ENCODE measurements at places on chromosomes 12 and 14.

DNA sequence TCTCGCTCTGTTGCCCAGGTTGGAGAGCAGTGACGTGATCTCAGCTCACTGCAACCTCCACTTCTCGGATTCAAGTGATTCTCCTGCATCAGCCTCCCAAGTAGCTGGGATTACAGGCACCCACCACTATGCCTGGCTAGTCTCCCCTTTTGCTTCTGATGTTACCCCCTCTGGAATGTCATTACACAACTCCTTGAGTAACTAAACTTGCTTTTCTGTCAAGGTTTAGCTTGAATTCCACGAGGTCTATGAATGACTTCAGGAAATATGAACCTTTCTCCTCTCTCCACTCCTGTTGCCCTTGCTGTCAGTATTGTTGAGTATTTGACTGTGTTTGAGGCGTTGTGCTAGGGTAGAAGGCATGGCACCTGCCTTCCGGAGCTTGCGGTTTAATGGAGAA, 16.8 kb upstream of the RTRAF start:
- no peak for DNase-seq

DNA sequence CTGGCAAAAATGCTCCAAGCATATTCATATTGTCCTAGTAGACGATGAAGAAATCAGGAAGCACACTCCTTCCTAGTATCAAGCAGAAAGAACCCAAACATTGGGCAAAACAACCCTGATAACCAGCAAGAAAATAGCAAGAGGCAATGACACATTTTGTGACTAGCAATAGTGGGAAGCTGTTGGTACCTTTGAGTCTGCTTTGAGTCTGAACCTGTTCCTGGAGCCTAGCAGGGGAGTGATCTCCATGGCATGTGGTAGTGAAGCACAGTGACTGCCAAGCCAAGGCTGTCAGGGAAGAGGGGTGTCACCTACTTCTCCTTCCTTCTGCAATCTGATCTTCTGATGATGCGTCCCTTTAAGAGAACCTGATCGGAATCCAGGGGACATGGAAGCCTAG, 533.9 kb downstream of the VRK1 start:
- DNase-seq, result no peak

DNA sequence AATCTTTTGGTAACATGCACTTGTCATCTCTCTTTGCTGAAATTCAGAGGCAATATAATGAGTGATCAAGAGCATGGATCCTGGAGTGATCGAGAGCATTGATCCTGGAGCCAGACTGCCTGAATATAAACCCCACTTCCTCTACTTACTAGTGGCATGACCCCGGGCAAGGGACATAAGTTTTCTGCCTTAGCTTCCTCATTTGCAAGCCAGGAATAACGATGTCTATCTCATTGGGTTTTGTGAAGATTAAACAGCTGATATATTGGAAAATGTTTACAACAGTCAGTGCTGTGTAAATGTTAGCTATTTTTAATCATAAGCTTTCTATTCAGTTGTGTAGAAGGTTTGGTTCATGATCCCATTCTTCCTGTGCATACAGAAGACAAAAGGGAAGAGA, 2.4 kb upstream of the CSRNP2 start:
- no peak for DNase-seq

DNA sequence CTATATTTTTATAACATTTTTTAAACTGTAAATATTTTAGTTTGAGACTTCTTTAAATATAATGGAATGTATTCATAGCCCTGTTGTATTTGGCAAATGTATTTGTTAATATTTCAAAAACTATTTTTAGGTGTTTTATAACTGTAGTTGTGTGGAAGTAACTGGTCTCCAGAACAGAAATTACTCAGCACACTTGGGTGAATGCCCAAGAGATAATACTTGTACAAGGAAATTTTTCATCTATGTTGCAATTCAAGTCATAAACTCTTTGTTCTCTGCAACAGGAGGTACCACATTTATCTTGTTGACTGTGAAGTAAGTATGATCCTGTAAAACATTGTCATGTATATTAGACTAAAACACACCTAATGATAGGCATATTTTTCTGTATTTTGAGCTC, 72.8 kb downstream of the SLCO1B3 start:
- no peak for DNase-seq

DNA sequence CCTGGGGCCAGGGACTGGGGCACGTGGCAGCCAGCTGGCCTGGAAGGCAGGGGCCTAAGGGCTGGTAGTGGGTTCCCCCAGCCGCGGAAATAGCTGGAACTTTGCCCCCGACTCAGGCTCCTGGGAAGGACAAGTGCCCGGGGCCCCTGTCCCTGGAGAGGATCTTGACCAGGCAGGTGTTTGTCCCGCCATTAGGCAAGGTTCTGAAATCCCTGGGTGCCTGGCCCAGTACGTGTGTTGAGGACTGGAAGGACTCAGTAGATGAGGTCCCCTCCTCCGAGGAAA, 94.2 kb downstream of the B4GALNT3 start:
- no peak for DNase-seq
